T-cell (primary cell): ENCODE measurements at places on chromosomes 5 and 9. TPM values are rescaled to one million over a fixed set of nuclear protein-coding genes. Genes with fewer than 3 reads are reported as not detected.

LCN9 gene
- not detected for total RNA-seq

LCN1 gene
- total RNA-seq: not detected

SEC61B gene
- 90.1 TPM for total RNA-seq

C9 gene
- not detected for total RNA-seq

FBXO4 gene
- 13.7 TPM for total RNA-seq

CDHR2 gene
- 2.2 TPM for total RNA-seq

SPIN1 gene
- 35.0 TPM for total RNA-seq

CATSPER3 gene
- 0.44 TPM for total RNA-seq

GRCh38 chr9:78562021-78562420, 265.1 kb downstream of the PSAT1 start:
- no peak overlapping the region for H3K27ac ChIP-seq
- H3K36me3 ChIP-seq: no peaks in the 10 kb centered on the region
- H3K4me3 ChIP-seq: no peak overlapping the region
- H3K27me3 ChIP-seq: no peaks in the 10 kb centered on the region

GRCh38 chr5:2588850-2589501, 162.5 kb downstream of the IRX2 start:
- H3K27ac ChIP-seq: no peak overlapping the region
- H3K36me3 ChIP-seq: no peaks in the 10 kb centered on the region
- H3K4me1 ChIP-seq: no peaks in the 10 kb centered on the region
- no peaks in the 10 kb centered on the region for H3K27me3 ChIP-seq
- H3K4me3 ChIP-seq: no peak overlapping the region

DNA sequence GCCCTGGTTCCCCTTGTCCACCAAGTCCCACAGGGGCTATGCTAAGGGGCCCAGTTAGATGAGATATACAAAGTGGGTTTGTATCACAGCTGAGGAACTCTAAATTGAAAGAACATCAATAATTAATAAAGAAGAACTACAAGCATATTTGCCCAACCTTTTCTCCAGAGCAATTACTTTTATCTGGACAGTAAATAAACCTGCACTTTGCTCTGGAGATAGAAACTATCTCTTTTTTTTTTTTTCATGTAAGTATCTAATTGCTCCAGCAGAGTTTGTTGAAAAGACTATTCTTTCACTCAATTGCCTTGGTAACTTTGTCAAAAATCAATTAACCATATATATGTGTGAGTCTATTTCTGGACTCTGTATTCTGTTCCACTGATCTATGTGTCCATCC, 6.0 kb upstream of the CDKN2AIPNL start:
- H3K4me1 ChIP-seq: peaks cover 1% of the 10 kb centered on the region
- no peak overlapping the region for H3K27ac ChIP-seq
- H3K36me3 ChIP-seq: no peaks in the 10 kb centered on the region
- no peak overlapping the region for H3K4me3 ChIP-seq
- no peak for DNase-seq

- DNase-seq: no peak
- no peaks in the 10 kb centered on the region for H3K36me3 ChIP-seq
- H3K4me1 ChIP-seq: no peaks in the 10 kb centered on the region
- no peaks in the 10 kb centered on the region for H3K27me3 ChIP-seq
- no peak overlapping the region for H3K4me3 ChIP-seq
Observed at GRCh38 chr5:91401175-91401574, 18.1 kb upstream of the ARRDC3 start.

- H3K27ac ChIP-seq: no peak overlapping the region
- H3K27me3 ChIP-seq: peaks cover 22% of the 10 kb centered on the region
- no peaks in the 10 kb centered on the region for H3K36me3 ChIP-seq
- no peak overlapping the region for H3K4me3 ChIP-seq
Observed at GRCh38 chr9:114238891-114239875, 83.7 kb upstream of the ORM1 start.

DNA sequence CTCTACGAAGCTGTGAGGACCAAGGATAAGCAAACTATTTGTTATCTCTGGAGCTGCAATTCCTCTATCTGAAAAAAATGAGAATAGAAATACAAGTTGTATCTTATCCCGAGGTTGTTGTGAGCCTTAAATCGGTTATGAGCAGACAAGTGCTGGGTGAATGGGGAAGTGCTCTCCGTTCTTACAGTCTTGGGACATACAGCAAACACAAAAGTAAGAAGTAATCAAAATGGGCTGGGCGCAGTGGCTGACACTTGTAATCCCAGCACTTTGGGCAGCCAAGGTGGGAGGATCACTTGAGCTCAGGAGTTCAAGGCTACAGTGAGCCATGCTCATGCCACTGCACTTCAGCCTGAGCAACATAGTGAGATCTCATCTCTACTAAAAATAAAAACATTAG, 31.7 kb downstream of the ITK start:
- H3K36me3 ChIP-seq: peaks cover 92% of the 10 kb centered on the region
- H3K27ac ChIP-seq: peak overlapping the region; percentile 76
- DNase-seq: no peak
- peak overlapping the region; percentile 5 for H3K4me3 ChIP-seq
- H3K4me1 ChIP-seq: peaks cover 71% of the 10 kb centered on the region
- no peaks in the 10 kb centered on the region for H3K27me3 ChIP-seq

GRCh38 chr5:30239331-30240022, 954.0 kb upstream of the CDH6 start:
- no peaks in the 10 kb centered on the region for H3K4me1 ChIP-seq
- no peaks in the 10 kb centered on the region for H3K27me3 ChIP-seq
- DNase-seq: no peak
- no peak overlapping the region for H3K27ac ChIP-seq

DNA sequence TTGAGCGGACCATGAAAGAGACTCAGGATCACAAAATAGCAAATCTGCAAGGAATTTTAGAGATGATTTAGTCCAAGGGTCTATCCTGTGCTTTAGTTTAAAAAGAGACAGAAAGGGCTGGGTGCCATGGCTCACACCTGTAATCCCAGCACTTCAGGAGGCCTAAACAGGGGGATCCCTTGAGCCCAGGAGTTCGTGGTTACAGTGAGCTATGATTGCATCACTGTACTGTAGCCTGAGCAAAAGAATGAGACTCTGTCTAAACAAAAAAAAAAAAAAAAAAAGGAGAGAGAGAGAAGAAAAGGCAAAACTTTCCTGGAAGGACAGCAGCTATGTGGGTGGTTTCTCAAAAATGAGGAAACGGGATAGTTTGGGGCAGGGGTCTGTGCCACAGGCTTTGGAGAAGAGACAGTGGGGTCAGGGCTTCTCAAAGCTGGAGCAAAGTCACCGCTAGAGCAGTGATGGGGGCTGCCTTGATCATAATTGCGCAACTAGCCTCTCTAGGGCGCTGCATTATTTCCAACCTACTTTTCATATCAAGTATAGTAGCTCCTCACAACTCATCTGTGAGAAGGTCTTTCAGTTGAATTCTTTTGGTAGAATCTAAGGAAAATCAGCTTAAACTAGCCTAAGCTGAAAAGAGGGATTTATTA, 8.5 kb upstream of the ANKH start:
- DNase-seq: no peak
- H3K27ac ChIP-seq: no peak overlapping the region
- H3K4me3 ChIP-seq: no peak overlapping the region
- no peaks in the 10 kb centered on the region for H3K36me3 ChIP-seq
- H3K27me3 ChIP-seq: no peaks in the 10 kb centered on the region

- no peaks in the 10 kb centered on the region for H3K27me3 ChIP-seq
- no peak for DNase-seq
- H3K4me1 ChIP-seq: no peaks in the 10 kb centered on the region
- H3K36me3 ChIP-seq: no peaks in the 10 kb centered on the region
- no peak overlapping the region for H3K27ac ChIP-seq
Observed at GRCh38 chr5:167104351-167104750, 1187.1 kb upstream of the WWC1 start.

- no peaks in the 10 kb centered on the region for H3K4me1 ChIP-seq
- no peaks in the 10 kb centered on the region for H3K27me3 ChIP-seq
- H3K36me3 ChIP-seq: no peaks in the 10 kb centered on the region
Observed at GRCh38 chr5:42021923-42022322, 96.8 kb downstream of the FBXO4 start.

DNA sequence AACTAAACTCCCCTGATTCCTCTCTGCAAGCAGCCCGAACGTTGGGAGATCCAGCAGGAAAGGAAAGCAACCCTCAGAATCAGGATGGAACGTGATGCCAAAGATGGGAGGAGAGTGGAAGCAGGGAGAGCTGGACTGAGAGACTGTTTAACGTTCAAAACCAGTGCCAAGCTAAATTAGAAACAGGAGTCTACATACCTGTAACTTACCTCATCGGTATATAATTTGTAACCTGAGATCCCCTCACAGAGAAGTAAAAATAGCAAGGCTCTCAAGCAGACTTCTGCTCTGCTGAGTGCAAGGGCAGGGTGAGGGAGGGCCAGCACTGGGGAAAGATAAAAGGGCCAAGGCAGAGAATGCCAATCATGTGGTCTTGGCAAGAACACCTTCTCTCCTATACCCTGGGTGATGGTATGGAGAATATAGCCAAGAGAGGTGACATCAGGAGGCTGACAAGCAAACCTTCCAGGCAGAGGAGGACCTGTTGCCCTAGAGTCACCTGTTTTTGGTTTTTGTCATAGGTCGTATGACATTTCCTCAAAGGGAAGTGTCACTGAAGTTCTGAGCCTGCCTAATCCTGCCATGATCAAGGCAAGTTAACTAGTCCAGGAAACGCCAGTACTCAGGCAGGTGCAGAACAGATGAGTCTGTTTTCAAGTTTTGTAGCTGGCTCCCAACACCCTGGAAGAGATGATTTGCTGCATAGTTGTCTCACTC, 472.0 kb downstream of the NFIB start:
- no peaks in the 10 kb centered on the region for H3K27me3 ChIP-seq
- H3K4me3 ChIP-seq: no peak overlapping the region
- DNase-seq: no peak
- H3K4me1 ChIP-seq: no peaks in the 10 kb centered on the region
- H3K36me3 ChIP-seq: no peaks in the 10 kb centered on the region

DNA sequence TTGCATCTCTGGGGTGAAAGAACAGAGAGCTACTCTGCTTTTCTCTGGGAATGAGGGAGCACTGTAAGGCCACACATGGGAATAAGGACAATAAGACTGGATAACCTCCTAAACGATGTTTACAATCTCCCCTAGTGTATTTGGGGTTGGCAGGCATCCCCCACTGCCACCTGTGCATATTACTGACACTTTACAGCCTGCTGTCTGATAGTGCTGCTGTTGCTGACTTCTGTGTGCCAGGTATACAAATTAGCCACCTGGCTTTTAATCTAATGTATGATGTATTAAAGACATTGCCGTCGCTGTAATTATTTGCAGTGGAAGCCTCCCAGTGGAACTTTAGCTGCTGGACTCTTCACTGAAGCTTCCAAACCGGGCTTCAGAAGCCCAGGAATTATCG, 4.4 kb upstream of the SHISAL2B start:
- no peak for DNase-seq
- H3K36me3 ChIP-seq: no peaks in the 10 kb centered on the region

DNA sequence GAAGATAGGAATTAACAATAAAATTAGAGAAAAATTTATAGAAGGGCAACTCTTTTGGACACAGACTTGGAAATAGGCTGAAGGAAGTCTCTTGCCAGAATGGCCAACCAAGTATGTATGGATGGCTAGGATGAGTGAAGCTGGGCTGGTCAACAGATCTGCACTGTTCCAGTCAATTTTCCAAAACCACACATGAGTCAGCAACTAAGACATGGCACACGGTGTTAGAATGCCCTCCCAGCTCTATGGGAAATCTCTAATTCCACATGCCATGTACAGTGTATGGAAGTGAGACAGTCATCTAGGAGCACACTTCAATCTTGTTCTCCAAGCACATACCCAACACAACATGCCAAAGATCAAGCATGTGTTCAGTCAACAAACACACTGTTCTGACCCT, 129.6 kb downstream of the GLIS3 start:
- no peaks in the 10 kb centered on the region for H3K4me1 ChIP-seq
- H3K36me3 ChIP-seq: no peaks in the 10 kb centered on the region
- peaks cover 2% of the 10 kb centered on the region for H3K27me3 ChIP-seq
- no peak for DNase-seq

DNA sequence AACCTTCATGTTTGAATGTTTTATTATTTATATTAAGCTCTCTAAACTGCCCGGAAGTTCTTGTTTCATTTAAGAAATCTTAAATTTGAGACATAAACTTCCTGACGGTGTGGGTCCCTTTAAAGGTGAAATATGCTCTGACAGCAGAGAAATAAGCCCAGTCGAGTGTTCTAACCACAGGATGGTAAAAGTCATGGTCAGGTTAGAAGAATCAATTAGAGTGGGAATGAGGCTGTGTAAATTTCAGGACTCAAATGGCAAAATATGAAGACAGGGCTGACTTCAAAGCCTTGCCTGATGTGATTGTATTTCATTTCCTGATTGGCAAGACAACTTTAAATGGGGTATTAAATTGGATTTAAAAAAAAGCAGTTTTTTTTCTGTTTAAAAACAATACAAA, 432.9 kb upstream of the BRINP1 start:
- H3K27me3 ChIP-seq: no peaks in the 10 kb centered on the region
- H3K36me3 ChIP-seq: no peaks in the 10 kb centered on the region
- no peak overlapping the region for H3K4me3 ChIP-seq
- H3K27ac ChIP-seq: no peak overlapping the region
- DNase-seq: no peak

DNA sequence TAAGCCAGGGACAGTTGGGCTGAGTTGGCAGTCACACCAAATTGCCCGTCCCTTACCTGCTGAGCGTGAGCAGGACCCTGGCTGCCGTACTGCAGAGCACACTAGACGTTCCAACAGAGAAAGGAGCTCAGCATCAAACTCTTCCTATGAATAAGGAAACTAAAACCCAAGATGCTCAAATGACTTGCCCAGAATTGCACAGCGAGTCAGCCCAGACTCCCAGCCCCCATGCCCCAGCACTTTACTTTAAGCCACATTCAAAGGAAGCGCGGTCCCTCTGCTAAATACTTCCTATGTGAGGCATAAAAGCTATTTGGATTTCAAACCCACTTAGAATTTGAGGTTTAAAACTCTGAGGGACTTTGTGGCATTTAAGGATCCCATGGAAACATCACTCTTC, 23.9 kb downstream of the PAX5 start:
- no peak overlapping the region for H3K4me3 ChIP-seq
- no peak for DNase-seq
- no peaks in the 10 kb centered on the region for H3K36me3 ChIP-seq
- no peaks in the 10 kb centered on the region for H3K4me1 ChIP-seq

DNA sequence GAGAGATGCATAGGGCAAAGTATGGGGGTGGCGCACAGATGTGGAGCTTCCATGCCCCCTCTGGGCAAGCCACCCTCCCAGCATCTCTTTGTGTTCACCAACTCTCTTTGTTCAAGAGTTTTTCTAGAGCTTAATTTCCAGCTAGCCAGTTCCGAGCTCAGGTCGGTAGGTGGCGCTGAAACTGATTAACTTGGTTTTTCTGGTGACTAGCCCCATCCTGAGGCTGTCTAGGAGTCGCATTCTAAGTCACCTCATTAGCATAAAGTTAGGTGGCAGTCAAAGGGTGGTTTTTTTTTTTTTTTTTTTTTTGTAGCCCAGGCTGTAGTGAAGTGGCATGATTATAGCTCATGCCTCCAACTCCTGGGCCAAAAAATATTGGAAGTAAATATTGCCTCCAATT, 476.4 kb downstream of the KDM4C start:
- H3K27ac ChIP-seq: no peak overlapping the region
- H3K4me1 ChIP-seq: no peaks in the 10 kb centered on the region
- DNase-seq: no peak
